Articular chondrocyte of knee joint (primary cell): ENCODE measurements at places on chromosomes 11 and 22. TPM values are rescaled to one million over a fixed set of nuclear protein-coding genes. Genes with fewer than 3 reads are reported as not detected.

The CRYBA4 gene
- not detected in 2 replicates for total RNA-seq

The TSSC4 gene
- 24.0 and 30.1 TPM in 2 replicates for total RNA-seq

The FXYD6 gene
- total RNA-seq: 1.9 and 3.9 TPM in 2 replicates

The SCN3B gene
- 0.11 and 0.13 TPM in 2 replicates for total RNA-seq

The BATF2 gene
- 0.39 and 1.4 TPM in 2 replicates for total RNA-seq

The PACS1 gene
- total RNA-seq: 29.5 and 36.6 TPM in 2 replicates

The DEFB131B gene
- not detected in 2 replicates for total RNA-seq

The TRIM49 gene
- total RNA-seq: not detected in 2 replicates

The CACNA1I gene
- total RNA-seq: under 0.01 TPM in 2 replicates

The KCNK4 gene
- 0.11 TPM in 1 of 2 replicates, not detected in the other for total RNA-seq

The KLHL35 gene
- 1.8 and 2.7 TPM in 2 replicates for total RNA-seq

The MRGPRX1 gene
- total RNA-seq: not detected in 2 replicates

The SCGB1D2 gene
- total RNA-seq: not detected in 2 replicates

The TBX1 gene
- under 0.01 TPM in 1 of 2 replicates, not detected in the other for total RNA-seq

The LGR4 gene
- 29.5 and 36.4 TPM in 2 replicates for total RNA-seq

The FBLN1 gene
- total RNA-seq: 99.8 and 101 TPM in 2 replicates

The HBG1 gene
- total RNA-seq: not detected in 2 replicates

The A4GALT gene
- total RNA-seq: 23.9 and 31.4 TPM in 2 replicates

The RAB36 gene
- total RNA-seq: 5.6 and 7.5 TPM in 2 replicates

The MRGPRF gene
- 26.2 and 43.4 TPM in 2 replicates for total RNA-seq

The TBX10 gene
- total RNA-seq: not detected in 2 replicates

The DNAJB7 gene
- 0.11 TPM in 1 of 2 replicates, not detected in the other for total RNA-seq

The CCDC89 gene
- 4.4 and 5.7 TPM in 2 replicates for total RNA-seq

The APOA5 gene
- not detected in 2 replicates for total RNA-seq

The SPON1 gene
- total RNA-seq: 3.6 and 5.4 TPM in 2 replicates

The SLC35C1 gene
- total RNA-seq: 9.0 and 11.1 TPM in 2 replicates

The CD248 gene
- total RNA-seq: 29.1 and 39.1 TPM in 2 replicates

The HBD gene
- not detected in 2 replicates for total RNA-seq

The OR5B21 gene
- 0.22 TPM in 1 of 2 replicates, not detected in the other for total RNA-seq

The NCR3LG1 gene
- total RNA-seq: 6.4 and 14.4 TPM in 2 replicates

The RIMBP3C gene
- under 0.01 and 0.32 TPM in 2 replicates for total RNA-seq
